ENCODE measurements at places on chromosomes 7 and 10.

GRCh38 chr7:139725077-139725476, 52.7 kb downstream of the HIPK2 start:
- DNase-seq, result no peak

- peak; percentile 4 for DNase-seq
Measured at GRCh38 chr7:81482600-81483186, 287.2 kb downstream of the HGF start.

DNA sequence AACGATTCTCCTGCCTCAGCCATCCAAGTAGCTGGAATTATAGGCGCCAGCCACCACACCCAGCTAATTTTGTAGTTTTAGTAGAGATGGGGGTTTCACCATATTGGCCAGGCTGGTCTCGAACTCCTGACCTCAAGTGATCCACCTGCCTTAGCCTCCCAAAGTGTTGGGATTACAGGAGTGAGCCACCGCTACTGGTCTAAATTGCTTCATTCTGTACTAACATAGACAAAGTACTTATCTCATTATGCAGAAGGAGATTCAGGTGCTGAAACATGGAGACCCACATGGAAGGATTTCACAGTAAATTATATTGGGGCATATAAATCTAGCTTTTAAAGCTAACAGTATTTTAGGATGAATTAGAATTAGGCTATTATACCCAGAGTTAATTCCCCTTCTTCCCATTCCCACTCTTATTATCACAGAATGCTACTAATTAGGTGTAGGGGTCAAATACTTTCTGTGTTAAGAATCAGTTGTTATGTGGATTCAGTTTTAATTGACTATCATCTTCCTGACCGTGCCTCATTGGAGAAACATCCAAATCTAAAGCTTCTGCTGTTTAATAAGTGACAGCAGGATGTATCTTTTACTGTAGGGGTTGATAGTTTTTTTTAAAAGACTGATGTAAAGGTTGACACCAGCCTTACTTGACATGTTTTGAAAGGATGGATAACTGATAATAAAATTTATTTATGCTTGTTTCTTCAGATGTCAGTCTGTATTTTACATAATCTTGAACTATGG, 27.2 kb downstream of the ADK start:
- no peak for DNase-seq

DNA sequence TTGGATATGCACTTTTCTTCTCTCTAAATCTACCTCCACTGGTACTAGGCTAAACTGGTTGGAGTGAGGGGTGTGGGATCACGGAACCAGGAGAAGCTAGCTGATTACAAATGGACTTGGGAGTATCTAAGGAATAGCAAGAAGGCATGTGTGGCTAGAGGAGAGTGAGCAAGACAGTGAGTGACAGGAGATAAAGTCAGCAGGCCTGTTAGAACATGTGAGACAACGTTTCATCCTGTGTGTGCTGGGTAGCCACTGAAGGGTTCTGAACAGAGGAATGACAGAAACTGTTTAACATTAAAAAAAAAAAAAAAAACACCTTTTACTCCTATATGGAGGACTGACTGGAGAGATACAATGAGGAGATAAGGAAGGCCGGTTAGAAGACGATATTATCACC, 51.7 kb downstream of the ZNF438 start:
- no peak for DNase-seq

- DNase-seq, result no peak
Measured at GRCh38 chr7:2990949-2991470, 52.7 kb downstream of the CARD11 start.

DNA sequence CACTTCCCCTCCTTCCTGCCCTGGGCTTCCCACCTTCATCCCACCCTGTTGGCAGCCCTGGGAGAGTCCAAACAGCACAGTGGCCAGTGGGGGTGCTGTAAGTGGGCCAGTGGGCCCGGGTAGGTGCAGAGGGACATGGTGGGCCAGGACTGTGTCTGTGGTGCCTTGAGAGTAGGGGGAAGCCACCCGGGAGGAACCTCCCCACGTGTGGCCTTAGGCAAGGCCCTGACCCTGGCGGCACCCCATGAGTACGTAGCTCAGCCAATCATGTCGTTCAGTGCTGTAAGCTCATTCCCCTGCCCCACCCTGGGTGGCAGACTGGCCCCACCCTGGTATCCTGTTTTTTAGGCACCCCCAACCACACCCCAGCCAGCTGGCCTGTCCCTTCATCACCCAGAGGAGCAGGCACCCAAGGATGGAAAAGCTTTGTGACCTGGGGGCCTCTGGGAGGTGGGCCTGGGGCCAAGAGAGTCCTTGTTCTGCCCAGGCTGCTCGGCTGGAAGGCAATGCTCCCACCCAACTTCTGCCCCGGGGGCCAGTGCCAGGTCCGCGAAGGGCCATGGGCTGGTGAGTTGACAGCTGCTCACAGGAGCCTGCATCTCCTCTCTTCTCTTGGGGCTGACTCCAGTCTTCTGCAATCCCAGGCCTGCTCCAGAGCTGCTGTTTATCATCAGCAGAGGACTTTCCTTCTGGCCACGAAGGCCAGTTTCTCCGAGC, 41.6 kb downstream of the TSPAN15 start:
- DNase-seq, result no peak

DNA sequence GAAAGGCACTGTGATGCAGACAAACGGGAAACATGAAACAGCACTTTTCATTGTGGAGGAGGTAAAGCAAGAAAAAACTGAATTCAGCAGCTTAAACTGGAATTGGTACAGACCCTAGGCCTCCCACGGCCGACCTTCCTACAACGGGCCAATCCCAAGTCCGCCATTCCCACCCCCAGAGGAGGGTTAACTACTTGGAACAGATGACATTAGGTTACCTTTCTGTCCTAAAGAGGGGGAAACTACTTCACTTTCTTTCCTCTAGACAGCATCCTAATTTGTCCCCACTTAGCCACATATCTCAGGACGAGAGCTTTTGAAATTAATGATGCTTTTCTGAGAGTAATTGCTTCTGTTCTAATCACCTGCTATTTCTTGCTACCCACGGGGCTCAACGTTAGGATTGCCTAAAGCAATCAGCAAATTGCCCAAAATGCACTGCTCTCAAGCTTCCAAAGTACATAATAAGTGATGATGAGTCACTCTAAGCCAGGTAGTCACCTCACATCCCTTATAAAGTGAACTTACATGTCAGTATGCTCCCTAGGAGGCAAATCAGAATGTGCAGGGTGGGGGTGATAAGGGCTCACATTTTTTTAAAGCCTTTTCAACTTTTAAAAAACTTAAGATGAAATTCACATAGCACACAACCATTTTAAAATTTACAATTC, 36.7 kb downstream of the LSM5 start:
- DNase-seq, result no peak

GRCh38 chr10:418894-419293, 270.6 kb downstream of the DIP2C start:
- no peak for DNase-seq

DNA sequence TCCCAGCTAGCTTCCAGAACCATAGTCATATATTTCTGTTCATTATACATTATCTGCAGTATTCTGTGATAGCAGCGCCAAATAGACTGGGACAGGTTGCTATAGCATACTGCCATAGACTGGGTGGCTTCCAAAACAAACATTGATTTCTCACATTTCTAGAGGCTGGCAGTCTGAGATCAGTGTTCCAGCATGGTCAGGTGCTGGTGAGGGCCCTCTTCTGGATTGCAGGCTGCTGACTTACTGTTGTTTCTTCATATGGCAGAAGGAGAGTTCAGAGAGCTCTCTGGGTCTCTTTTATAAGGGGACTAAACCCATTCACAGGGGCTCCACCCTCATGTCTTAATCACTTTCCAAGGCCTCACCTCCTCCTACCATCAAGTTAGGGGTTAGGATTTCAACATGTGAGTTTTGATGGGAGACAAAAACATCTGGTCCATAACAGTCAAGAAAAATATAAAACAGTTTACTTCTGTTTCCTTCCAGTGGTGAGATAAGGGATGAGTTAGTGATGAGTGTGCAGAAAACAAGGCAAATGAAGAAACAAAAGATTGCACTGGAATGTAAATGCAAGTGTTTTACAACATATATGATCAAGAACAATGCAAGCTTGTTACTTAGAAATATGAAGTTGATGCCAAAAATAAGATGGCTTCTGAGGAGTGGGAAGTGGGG, 399.0 kb upstream of the C7orf33 start:
- DNase-seq, result no peak

- DNase-seq, result no peak
Measured at GRCh38 chr7:105719395-105719794, 138.1 kb upstream of the EFCAB10 start.

DNA sequence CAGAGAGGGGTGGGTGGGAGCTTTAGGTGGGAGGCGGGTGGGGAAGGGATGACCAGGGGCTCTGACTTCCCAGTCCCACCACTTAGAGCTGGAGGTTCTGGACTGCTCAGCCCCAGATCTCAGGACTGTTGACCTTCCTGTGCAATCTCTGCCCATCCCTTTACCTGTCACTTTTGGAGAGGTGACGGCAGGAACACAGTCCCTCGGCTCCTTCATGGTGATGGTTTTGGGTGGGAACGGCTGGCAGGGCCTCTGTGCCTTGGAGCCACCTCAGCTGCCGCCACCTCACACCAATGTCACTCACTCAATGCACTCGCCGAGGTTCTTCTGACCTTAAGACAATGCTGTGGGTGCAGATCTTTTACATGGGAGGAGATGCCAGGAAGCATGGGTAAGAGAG, 49.0 kb downstream of the TMEM270 start:
- DNase-seq, result no peak

- no peak for DNase-seq
Measured at GRCh38 chr10:132946806-132947546, 4.6 kb upstream of the CFAP46 start.

- no peak for DNase-seq
Measured at GRCh38 chr10:73340121-73340520, 18.5 kb downstream of the CFAP70 start.

GRCh38 chr10:12902135-12902572, 99.4 kb downstream of the CCDC3 start:
- DNase-seq, result peak; percentile 50

DNA sequence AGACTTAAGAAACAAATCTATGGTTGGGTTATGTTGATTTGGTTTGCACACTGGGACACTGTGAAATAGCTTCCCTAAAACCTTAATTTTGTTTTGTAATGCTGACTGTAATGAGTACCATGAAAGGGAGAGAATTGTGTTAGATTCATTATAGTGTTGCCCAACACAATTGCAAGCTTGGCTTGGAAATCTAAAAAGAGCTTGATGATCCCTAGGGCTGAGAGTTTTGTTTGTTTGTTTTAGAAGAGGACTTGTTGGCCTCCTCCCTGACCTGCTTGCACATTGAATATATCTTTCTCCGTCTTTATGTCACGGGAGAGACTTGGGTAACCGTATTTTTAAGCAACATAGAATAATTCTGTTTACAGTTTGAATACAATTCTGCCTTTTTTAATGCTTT, 410.1 kb downstream of the ARL4A start:
- no peak for DNase-seq

DNA sequence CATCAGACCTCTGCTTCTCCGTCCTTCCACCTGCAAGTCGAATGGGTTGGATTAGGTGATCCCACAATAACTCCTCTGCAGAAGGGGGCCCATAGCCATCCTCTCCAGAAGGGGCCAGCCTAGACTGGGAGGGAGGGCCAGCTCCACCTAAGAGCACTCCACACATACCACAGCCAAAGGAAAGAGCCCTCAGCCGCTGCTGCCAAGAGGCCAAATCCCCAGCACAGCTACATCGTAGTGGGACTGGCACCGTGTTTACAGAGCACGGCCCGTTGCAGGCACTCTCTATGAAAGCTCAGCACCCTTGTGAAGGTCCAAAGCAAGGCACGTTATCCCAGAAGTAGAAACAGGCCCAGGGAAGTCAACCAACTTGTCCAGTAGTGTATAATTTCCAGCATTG, 5.4 kb downstream of the KCNH2 start:
- DNase-seq, result no peak

GRCh38 chr10:114389426-114389825, 14.9 kb downstream of the AFAP1L2 start:
- no peak for DNase-seq

- no peak for DNase-seq
Measured at GRCh38 chr10:63384001-63384400, 81.8 kb downstream of the JMJD1C start.

GRCh38 chr10:124342136-124342820, 76.4 kb downstream of the OAT start:
- DNase-seq, result no peak

GRCh38 chr10:112565434-112566053, 118.5 kb downstream of the VTI1A start:
- DNase-seq, result peak; percentile 79

- peak; percentile 13 for DNase-seq
Measured at GRCh38 chr7:24572393-24572996, 757 bp upstream of the PALS2 start.
